ENCODE measurements at places on chromosomes 5 and 9. TPM values are rescaled to one million over a fixed set of nuclear protein-coding genes. Genes with fewer than 3 reads are reported as not detected.

SLC4A9 gene
- 0.41 TPM for total RNA-seq

RPL12 gene
- total RNA-seq = 1,789 TPM

BHMT2 gene
- not detected for total RNA-seq

ZBED3 gene
- total RNA-seq = 2.0 TPM

TNFSF8 gene
- 26.9 TPM for total RNA-seq

SHB gene
- total RNA-seq = 1.7 TPM

ARHGEF28 gene
- not detected for total RNA-seq

IFNE gene
- not detected for total RNA-seq

C1QTNF2 gene
- total RNA-seq = not detected

Measured in activated naive CD4-positive, alpha-beta T cell treated with anti-CD3 and anti-CD28 coated beads, Interleukin-2, amount 50 U/mL, for 72 hours (primary cell).